ENCODE measurements at places on chromosomes 2 and 18. TPM values are rescaled to one million over a fixed set of nuclear protein-coding genes. Genes with fewer than 3 reads are reported as not detected.

DNA sequence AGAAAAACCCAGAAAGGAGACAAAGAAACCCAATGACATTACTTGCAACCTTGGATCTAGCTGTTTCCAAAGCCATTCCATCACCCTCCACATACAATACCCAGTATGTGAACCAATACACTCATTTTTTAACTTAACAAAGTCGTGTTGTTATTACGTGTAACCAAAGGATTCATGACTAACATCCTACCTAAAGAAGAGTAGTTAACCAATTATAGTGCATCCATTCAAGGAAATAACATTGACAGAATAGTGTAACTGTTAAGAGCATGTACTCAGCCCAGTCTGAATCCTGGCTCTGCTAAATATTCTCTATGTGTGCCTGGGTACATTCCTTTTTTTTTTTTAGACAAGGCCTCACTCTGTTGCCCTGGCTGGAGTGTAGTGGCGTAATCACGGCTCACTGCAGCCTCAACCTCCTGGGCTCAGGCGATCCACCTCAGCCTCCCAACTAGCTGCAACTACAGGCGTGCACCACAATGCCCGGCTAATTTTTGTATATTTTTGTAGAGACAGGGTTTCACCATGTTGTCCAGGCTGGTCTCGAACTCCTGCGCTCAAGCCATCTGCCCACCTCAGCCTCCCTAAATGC, 9.9 kb downstream of the TLK1 start:
- no peak for DNase-seq

DNA sequence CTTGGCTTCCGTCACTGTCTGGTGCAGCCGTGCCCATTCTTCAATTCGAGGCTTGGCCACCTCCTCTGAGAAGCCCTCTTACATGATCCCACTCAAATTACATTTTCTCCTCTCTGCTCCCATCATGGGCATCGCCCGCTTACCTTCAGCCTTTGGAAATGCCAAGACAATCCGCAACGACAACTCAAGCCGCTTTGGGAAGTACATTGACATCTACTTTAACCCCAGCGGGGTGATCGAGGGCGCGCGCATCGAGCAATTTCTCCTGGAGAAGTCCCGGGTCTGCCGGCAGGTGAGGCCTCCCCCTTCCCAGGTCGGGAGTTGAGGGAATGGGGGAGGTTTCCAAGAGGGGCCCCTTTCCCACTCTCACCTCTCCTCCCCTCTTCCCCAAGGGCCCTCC, 38.3 kb downstream of the MYO7B start:
- no peak for DNase-seq

GRCh38 chr2:9238591-9239326, 32.1 kb downstream of the ASAP2 start:
- peak; percentile 88 for DNase-seq

DNA sequence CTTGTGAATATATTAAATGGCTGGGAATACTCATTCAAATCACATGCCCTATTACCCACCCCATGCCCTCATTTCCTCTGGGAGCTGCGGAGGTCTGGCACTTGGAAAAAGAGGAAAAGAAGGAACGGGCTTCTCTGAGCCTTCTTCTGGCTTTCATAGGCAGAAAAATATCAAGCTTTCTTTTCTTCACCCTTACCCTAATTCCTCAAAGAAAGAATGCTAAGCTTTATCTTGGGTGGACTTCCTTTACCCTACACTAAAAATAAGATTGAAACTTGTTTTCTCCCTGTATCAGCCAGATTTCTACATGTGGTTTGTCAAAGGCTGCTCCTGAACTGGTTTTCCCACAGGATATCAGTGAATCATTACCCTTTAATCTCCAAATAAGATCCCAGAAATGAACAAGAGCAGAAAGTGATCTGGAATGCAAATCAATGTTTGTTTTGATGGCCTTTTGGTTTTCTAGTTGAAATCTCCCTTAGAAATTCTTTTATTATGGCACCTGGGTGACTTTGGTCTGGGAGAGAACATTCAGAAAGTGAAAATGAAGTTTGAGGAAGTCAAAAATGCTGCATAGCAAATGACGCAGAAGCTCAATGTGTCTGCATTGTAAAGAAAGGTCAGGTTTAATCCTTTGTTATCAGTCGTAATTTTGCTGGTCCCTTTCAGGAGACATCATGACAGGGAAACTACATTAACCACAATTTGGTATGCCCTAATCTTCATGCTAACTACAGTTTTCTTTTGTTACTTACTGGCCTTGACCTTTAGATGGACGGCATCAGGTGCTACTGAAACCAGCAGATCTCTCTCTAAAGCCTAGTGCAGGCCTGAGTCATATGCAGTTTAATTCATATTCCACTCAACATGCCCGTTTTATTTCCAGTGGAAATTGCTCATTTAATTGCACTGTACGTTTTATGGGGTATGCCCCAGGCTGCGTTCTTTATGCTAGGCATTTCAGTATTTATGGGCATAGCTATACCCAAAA, 46.6 kb upstream of the HNRNPA3 start:
- peak; percentile 37 for DNase-seq

GRCh38 chr2:36711741-36712314, 15.3 kb downstream of the VIT start:
- no peak for DNase-seq

DNA sequence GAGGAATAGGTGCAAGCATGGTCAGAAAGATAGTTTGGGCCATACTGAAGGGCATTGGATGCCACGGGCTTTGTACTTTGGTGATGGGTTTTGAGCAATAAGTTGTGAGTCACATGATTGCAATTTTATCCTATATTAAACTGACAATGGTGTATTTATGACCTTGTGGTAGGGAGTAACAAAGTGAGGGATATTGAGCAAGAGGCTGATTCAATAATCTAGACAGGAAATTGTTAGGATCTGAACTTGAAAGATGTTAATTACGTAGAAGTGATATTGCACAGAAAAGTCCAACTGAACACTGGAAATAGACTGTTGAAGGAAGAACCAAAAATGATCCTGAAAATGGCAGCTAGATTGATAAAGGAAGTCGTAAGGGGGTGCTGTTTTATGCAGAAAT, 46.6 kb upstream of the TCF4 start:
- no peak for DNase-seq

GRCh38 chr2:44424211-44424610, 62.5 kb downstream of the CAMKMT start:
- no peak for DNase-seq

DNA sequence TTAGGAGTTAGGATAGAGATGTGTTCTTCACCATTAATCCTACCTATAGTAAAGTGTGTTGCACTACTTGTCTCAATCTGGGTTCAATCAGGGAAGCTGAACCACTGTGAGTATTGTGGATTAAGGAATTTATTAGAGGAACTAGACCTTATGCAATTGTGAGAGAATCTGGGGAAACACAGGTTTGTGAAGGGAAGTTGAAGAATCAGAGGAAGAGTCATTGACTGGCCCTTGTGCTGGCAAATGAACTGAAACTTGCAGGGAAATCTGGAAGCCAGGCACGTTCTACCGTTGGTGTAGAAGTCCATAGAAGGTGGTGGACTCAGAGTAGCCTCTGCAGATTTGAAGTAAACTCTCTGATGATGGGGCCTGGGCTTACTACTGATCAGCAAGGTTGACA, 44.7 kb upstream of the HK2 start:
- DNase-seq = no peak

- no peak for DNase-seq
Measured at GRCh38 chr2:35989040-35989439, 366.5 kb upstream of the CRIM1 start.

- no peak for DNase-seq
Measured at GRCh38 chr2:63679252-63679855, 90.6 kb downstream of the MDH1 start.

DNA sequence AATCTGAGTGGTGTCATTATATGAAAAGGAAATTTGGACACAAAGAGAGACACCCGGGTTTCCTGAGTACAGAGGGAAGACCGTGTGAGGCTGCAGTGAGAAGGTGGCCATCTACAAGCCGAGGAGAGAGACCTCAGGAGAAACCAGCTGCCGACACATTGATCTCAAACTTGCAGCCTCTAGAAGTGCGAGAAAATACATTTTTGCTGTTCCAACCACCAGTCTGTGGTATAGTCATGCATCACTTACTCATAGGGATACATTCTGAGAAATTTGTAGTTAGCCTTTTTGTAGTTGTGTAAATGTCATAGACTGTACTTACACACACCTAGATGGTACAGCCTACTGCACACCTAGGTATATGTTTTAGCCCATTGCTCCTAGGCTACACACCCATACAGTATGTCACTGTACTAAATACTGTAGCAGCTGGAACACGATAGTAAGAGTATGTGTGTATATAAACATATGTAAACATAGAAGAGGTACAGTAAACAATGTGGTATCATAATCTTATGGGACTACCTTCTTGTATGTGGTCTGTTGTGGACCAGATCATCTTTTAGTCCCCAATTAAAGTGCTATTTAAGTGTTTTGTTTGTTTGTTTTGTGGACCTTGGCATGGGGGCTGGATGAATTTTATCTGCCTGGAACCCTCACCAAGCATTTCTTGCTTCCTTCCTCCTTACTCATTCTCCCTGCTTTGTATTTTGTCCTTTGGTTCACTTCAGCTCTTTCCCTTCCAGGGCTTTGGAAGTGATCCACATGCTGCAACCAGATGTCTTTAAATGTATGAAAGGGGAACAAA, 38.3 kb upstream of the SESTD1 start:
- no peak for DNase-seq

DNA sequence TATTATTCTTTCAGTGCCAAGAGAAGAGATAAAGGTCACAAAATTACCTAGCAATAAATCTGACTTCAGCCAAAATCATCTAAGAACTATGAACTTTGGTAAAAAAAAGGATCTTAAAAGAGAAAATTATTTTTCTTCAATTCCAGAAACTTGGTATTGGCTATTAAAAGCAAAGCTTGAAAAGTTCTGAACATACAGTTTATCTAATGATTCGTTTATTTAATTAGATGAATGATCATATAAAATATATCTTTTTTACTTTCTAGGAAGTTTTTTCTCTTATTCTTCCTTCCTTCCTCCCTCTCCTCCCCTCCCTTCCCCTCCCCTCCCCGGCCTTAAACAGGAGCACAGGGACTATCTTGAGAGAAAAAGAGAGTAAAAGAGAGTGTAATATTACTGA, 536.1 kb downstream of the SOX11 start:
- DNase-seq = no peak

DNA sequence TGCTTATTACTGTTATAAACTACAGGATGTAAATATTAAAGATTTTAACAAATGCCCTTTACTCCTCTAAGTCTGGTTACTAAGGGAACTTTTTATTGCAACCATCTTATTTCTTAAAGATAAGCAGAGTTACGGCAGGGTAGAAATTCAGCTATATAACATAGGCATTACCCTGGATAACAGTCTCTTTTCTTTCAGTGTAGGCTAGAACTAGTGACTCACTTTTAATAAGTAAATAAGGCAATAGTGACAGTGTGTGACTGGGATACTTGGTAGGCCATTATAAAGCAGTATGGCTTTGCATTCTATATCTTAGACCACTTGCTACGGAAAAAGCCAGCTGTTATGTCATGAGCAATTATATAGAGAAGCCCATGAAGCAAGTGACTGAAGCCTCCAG, 1041.0 kb upstream of the NRXN1 start:
- no peak for DNase-seq

- peak; percentile 79 for DNase-seq
Measured at GRCh38 chr2:197378494-197379307, 56.1 kb downstream of the SF3B1 start.

DNA sequence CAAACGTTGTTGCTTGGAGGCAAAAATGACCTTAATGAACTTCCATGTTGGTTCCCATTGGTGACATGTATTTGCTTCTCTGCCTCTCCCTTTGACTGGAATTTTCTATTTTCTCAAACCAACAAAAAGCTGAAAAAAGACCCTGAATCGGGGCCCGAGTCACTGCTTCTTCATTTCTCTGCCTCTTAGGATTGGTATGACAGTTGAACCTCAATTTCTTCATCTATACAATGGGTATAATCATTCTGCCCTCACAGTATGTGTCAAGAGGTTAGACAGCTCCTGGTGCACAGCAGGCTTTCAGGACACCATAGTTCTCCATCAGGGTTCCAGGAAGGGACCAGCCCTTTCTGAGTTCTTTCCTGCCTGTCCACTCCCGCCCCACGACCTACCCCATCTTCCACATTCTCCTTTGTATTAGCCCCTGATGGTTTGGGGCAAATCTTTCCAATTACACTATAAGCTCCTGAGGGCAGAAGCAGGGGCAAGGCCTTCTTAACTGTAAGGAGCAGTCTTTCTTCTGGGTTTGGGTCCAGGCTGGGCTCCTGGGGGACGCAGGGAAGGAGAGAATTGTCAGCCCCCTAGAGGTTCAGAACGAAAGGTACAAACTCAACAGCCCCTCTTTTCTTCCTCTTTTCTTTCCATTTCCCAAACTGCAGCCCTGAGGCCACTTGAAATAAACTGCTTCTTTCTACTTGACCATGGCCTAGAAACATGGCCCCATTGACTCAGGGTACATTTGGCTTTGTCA, 6.3 kb upstream of the PKDCC start:
- no peak for DNase-seq

Gene CDK5R2
- 4.9 TPM for total RNA-seq

Gene GREB1L
- total RNA-seq = 66.2 TPM

Gene ADCYAP1
- 23.3 TPM for total RNA-seq

Gene CCDC74B
- 6.0 TPM for total RNA-seq

Gene CABYR
- total RNA-seq = 21.6 TPM

Gene LINC00305
- total RNA-seq = not detected

Gene LRRC30
- total RNA-seq = not detected

Gene RNU2-63P
- total RNA-seq = not detected

Gene IL36G
- total RNA-seq = not detected

Gene BBS5
- total RNA-seq = 17.1 TPM

Gene MYL12A
- total RNA-seq = 54.7 TPM

Gene CXCR4
- total RNA-seq = 110 TPM

Gene COLEC12
- total RNA-seq = 25.3 TPM
